ENCODE measurements at places on chromosomes 4 and X. TPM values are rescaled to one million over a fixed set of nuclear protein-coding genes. Genes with fewer than 3 reads are reported as not detected.

Gene CTAG1A
- not detected for total RNA-seq

Gene PHOX2B
- total RNA-seq: not detected

Gene KLKB1
- 10.1 TPM for total RNA-seq

Gene GAB3
- 1.0 TPM for total RNA-seq

Gene NEXMIF
- total RNA-seq: 0.94 TPM

Gene HERC6
- 4.1 TPM for total RNA-seq

Gene ACTRT1
- total RNA-seq: not detected

Gene CXCL9
- total RNA-seq: not detected

Gene GPR34
- not detected for total RNA-seq

Gene HSPA4L
- 9.6 TPM for total RNA-seq

Gene FHIP1A
- 68.6 TPM for total RNA-seq

Gene COX7B2
- not detected for total RNA-seq

Measured in WTC11 (cell line).